ENCODE measurements at places on chromosomes 2 and 18. TPM values are rescaled to one million over a fixed set of nuclear protein-coding genes. Genes with fewer than 3 reads are reported as not detected.

VSNL1 gene
- total RNA-seq, result 0.90 TPM

GAREM1 gene
- total RNA-seq, result 5.5 TPM

WDR75 gene
- total RNA-seq, result 55.7 TPM

AKAIN1 gene
- not detected for total RNA-seq

PTH2R gene
- total RNA-seq, result 0.33 TPM

ATOH8 gene
- total RNA-seq, result 17.0 TPM

PASK gene
- total RNA-seq, result 21.9 TPM

FAM117B gene
- 4.7 TPM for total RNA-seq

MEP1B gene
- total RNA-seq, result not detected

DSC2 gene
- 0.82 TPM for total RNA-seq

GPAT2 gene
- total RNA-seq, result 10.2 TPM

RAD51AP2 gene
- not detected for total RNA-seq

CXCR1 gene
- not detected for total RNA-seq

SLC4A3 gene
- total RNA-seq, result 14.7 TPM

DYSF gene
- 1.2 TPM for total RNA-seq

FAM237A gene
- not detected for total RNA-seq

LIPG gene
- total RNA-seq, result 3.2 TPM

UGT1A8 gene
- total RNA-seq, result 0.09 TPM

CD226 gene
- 0.99 TPM for total RNA-seq

FLACC1 gene
- 1.2 TPM for total RNA-seq

ZNF385B gene
- total RNA-seq, result 4.8 TPM

MROH2A gene
- total RNA-seq, result under 0.01 TPM

OSBPL1A gene
- 80.4 TPM for total RNA-seq

COBLL1 gene
- total RNA-seq, result 25.3 TPM

SCRN3 gene
- 34.6 TPM for total RNA-seq

SCYGR4 gene
- not detected for total RNA-seq

DCC gene
- 0.09 TPM for total RNA-seq

GRP gene
- total RNA-seq, result not detected

RUFY4 gene
- total RNA-seq, result not detected

HOXD4 gene
- not detected for total RNA-seq

ALPI gene
- not detected for total RNA-seq

SLC14A1 gene
- 5.6 TPM for total RNA-seq

AQP12A gene
- total RNA-seq, result not detected

C2orf80 gene
- not detected for total RNA-seq

PARD6G gene
- total RNA-seq, result 0.54 TPM

SEPTIN10 gene
- 137 TPM for total RNA-seq

VRK2 gene
- total RNA-seq, result 47.1 TPM

PCARE gene
- total RNA-seq, result under 0.01 TPM

DNER gene
- total RNA-seq, result not detected

APOB gene
- total RNA-seq, result not detected

EPG5 gene
- 14.6 TPM for total RNA-seq

HOXD9 gene
- total RNA-seq, result not detected

LIMS1 gene
- total RNA-seq, result 91.2 TPM
